ENCODE measurements at places on chromosomes 7 and 10.

GRCh38 chr10:106506526-106507283 is 657.8 kb downstream of the SORCS1 start:
- no peak for DNase-seq

- no peak for DNase-seq
Observed at GRCh38 chr7:117250801-117251200, 72.1 kb downstream of the WNT2 start.

GRCh38 chr10:101224060-101224909 is 5.0 kb downstream of the LBX1 start:
- DNase-seq, result no peak

DNA sequence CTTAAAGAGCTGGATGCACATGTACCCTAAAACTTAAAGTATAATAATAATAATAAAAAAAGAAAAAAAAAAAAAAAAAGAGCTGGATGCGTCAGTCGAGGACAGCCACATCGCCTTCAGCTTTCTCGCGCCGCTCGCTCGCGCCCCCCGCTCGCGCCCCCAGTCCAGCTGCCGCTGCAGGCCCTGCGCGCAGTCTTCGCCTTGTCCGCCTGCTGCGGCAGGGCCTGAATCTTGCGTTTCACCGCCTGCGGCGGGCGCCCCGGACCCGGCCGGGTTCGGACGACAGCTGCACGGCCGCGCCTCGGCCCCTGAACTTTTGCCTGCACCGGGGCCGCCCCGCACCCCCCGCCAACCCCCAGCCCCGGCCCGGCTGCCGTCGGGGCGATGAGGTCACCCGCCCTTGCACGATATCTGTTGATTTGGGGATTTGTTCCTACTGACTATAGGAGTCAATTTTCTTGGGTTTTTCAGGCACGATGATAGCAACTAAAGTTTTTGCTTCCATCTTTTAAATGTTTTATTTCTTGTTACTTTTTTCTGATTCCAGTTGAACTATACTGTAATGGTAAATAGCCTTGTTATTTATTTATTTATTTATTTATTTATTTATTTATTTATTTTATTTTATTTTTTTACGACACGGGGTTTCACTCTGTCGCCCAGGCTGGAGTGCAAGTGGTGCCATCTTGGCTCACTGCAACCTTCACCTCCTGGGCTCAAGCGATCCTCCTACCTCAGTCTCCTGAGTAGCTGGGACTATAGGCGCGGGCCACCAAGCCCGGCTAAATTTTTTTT is 33.5 kb upstream of the CPN1 start:
- no peak for DNase-seq

DNA sequence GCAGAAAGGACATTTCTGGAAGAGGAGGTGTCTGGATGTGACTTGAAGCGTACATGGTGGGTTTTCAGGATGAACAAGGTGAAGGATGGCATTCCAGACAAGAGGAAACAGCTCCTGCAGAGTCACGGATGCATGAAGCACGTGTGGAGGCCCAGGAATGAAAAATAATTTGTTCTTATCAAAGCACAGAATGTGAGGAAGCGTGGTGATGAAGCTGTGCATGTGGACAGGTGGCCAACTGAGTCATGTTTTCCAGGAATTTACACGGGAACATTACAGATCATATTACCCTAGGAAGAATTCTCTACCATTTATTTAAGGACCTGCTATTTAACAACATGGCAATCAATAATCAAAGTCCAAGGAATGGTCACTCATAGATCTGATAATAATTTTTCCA is 413.2 kb upstream of the KLF6 start:
- no peak for DNase-seq

GRCh38 chr7:28678431-28678965 is 266.2 kb downstream of the CREB5 start:
- DNase-seq, result no peak

GRCh38 chr10:7933262-7933661 is 115.0 kb downstream of the TAF3 start:
- no peak for DNase-seq

DNA sequence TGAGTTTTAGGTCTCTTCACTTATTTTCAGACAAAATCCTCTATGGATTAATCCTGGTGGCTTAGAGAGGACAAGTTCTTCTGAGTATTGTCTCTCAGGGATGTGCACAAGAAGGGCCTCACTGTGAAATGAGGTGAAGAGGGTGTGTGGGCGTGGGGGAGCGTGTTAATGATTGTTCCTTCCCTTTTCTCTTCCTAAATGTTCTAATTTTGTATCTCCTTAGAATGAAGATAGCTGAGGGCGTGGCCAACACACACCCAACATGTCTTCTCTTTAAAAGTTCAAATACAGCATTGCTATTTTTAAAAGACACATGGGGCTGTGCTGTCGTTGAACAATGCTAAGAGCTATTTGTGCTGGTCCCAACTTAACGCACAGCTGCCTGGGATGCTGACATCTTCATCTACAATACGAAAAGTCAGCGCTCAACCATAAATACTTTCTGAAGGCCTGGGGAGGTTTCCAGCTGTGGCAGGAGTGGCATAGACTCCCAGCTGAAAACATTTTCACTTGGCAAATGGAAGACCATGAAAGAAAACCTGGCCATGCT is 135.9 kb downstream of the JCAD start:
- DNase-seq, result no peak

GRCh38 chr7:6268023-6268900 is 4.2 kb downstream of the CYTH3 start:
- DNase-seq, result no peak

DNA sequence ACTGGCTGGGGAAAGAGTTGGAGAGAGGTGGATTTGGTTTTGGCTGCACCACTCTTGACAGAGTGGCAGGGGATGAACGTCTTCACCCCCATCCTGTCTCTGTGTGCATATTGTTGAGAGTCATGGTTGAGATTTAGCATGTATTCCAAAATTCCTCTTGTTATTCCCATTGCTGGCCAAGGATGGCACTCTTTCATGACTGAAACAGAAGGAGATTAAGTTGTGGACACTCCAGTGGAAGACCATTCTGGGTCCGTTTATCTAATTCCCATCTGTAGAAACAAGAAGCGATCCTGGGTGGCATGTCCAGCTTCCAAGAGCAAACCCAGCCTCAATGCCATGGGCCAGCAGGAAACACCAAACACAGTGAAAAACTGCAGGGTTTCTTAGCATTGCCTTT is 469.0 kb upstream of the IGFBP3 start:
- no peak for DNase-seq

GRCh38 chr7:30920584-30921539 is 9.2 kb downstream of the AQP1 start:
- no peak for DNase-seq
